SJCRH30 (cell line): ENCODE measurements at places on chromosomes 6 and 20. TPM values are rescaled to one million over a fixed set of nuclear protein-coding genes. Genes with fewer than 3 reads are reported as not detected.

GRCh38 chr6:35056952-35057351 lies 84.2 kb downstream of the TCP11 start:
- no peak overlapping the region for H3K4me3 ChIP-seq
- no peak for DNase-seq
- H3K4me1 ChIP-seq, result no peaks in the 10 kb centered on the region
- H3K27ac ChIP-seq, result no peak overlapping the region
- H3K36me3 ChIP-seq, result peaks cover 13% of the 10 kb centered on the region

GRCh38 chr20:24910461-24910860 lies 38.6 kb upstream of the CST7 start:
- H3K4me1 ChIP-seq, result no peaks in the 10 kb centered on the region
- H3K27ac ChIP-seq, result no peak overlapping the region
- no peak for DNase-seq
- no peaks in the 10 kb centered on the region for H3K36me3 ChIP-seq
- H3K4me3 ChIP-seq, result no peak overlapping the region

DNA sequence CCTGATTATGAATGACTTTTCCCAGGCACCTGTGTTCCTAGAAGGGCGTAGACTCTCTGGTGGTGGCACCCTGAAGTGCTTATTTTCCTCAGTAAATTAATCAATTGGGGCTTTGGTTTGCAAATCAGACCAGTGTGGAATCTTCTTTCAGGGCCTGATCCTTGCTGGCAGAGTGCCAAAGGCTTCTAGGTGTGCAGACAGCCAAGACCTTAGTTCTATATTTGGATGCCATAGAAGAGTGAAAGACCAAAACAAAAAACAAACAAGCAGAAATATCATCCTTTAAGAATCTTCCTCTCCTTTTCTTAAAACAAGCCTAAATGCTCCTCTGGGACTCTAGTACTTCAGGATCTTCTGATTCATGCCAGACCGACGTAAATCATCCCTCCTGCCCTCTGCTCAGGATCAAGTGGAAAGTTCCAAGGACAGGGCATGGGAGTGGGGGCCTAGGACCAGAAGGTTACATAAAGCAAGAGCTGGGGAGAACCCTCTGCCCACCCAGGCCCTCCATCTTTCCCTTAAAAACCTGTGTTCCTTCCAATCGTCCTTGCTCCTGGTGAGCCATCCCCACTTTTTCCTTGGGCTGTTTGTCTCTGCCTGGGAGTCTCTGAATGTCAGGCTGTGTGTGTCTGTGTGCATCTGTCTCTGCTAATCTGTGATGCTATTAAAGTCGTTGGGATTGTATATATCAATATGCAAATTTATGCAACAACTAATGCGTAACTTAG lies 70.5 kb upstream of the MYLIP start:
- peak; percentile 17 for DNase-seq
- no peak overlapping the region for H3K4me3 ChIP-seq
- no peaks in the 10 kb centered on the region for H3K27me3 ChIP-seq
- no peaks in the 10 kb centered on the region for H3K36me3 ChIP-seq
- H3K27ac ChIP-seq, result no peak overlapping the region

GRCh38 chr20:15919118-15919517 lies 654.1 kb downstream of the KIF16B start:
- no peak overlapping the region for H3K4me3 ChIP-seq
- H3K27ac ChIP-seq, result no peak overlapping the region
- H3K36me3 ChIP-seq, result no peaks in the 10 kb centered on the region

Gene RIPPLY2
- 0.06 and 0.15 TPM in 2 replicates for total RNA-seq

- H3K4me3 ChIP-seq, result no peak overlapping the region
- H3K36me3 ChIP-seq, result no peaks in the 10 kb centered on the region
- H3K27ac ChIP-seq, result no peak overlapping the region
- no peak for DNase-seq
- H3K27me3 ChIP-seq, result no peaks in the 10 kb centered on the region
- H3K4me1 ChIP-seq, result no peaks in the 10 kb centered on the region
Observed at GRCh38 chr6:23447731-23448130, 678.3 kb upstream of the NRSN1 start.

DNA sequence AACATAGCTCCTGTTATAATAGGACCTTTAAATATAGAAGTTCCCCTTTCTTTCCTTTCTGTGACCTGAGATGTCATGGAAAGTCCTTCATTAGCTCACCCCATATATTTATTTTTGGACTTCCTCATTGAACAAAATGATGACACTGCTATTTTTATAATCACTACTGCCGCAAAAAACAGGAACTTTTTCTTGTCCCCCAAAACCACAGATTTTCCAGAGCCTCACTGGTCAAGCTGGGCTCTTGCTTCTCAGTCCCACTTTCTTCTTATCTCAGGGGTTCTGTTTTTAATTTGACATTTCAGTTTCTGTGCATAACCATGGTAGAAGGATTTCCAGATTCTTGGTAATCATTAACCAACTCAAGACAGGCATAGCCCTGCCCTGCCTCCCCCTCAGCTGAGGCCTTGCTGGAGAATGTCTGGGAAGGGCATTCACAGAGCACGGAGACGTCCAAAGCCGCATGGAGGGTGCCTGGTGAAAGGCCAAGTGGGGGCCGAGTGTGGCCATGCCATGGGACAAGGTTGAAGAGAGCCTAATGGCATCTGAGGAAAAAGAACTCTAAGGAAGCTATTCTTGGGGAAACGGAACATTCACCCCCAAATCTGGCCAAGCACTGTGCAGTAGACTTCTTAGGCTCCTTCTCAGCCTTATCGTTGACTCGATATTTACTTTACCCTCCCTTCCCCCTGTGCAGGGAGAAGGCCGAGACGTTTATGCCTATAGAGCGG lies 73.7 kb downstream of the EDN1 start:
- H3K36me3 ChIP-seq, result no peaks in the 10 kb centered on the region
- no peak for DNase-seq
- H3K27me3 ChIP-seq, result no peaks in the 10 kb centered on the region
- H3K4me3 ChIP-seq, result no peak overlapping the region
- no peaks in the 10 kb centered on the region for H3K4me1 ChIP-seq

Gene MYB
- 5.3 and 6.4 TPM in 2 replicates for total RNA-seq

GRCh38 chr20:57756921-57757320 lies 47.1 kb upstream of the PMEPA1 start:
- H3K27me3 ChIP-seq, result no peaks in the 10 kb centered on the region
- H3K4me1 ChIP-seq, result no peaks in the 10 kb centered on the region
- no peaks in the 10 kb centered on the region for H3K36me3 ChIP-seq
- no peak for DNase-seq

DNA sequence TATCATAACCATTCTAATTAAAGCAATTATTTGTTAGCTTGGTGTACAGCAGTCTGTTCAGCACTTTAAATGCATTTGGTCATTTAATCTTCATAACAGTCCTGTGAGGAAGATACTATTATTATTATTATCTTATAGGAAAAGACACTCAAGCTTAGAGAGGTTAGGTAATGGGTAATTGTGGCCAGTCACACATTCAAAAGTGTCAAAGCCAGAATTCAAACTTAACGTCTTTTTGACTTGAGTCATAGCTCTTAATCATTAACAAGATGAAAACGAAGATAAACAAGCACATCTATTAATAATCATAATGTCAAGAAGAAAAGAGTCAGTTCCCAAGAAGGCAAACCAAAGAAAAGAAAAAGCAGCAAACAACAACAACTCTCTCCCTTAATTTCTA lies 251.0 kb downstream of the SYNE1 start:
- no peak overlapping the region for H3K27ac ChIP-seq
- H3K36me3 ChIP-seq, result no peaks in the 10 kb centered on the region
- H3K27me3 ChIP-seq, result no peaks in the 10 kb centered on the region
- H3K4me1 ChIP-seq, result no peaks in the 10 kb centered on the region

DNA sequence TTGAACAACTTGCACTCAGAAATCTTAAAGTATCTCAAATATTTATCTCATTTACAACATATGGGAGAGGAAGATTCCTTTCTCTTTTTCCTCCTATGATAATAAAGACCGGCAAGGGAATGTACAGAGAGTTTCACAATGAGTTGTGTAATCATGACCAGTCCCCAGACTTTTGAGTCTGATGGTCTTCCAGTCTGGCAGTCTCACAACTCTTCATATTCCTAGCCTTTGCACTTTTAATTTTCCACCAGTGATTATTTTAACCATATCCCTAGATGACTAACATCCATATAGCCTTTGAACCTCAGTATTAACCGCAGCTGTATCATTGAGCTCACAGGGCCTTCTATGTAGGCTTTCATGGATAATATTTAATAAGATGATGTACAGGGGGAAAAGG lies 278.5 kb downstream of the KHDC1L start:
- DNase-seq, result no peak
- peaks cover 11% of the 10 kb centered on the region for H3K27me3 ChIP-seq
- no peaks in the 10 kb centered on the region for H3K36me3 ChIP-seq

DNA sequence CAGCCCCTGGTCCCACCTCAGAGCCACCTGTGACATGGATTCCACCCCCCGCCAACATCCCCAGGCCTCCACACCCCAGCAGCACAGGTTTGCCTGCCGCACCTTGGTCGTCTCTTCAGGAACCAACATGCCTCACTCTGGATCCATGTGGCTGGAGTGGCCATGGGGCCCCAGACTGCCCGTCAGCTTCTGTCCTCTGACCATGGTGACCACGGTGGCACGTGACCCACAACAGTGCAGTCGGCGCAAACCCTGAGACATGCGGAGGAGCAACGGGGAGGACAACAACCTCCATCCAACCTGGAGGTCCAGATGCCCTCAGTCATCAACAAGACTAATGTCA lies 85.6 kb downstream of the ANKRD60 start:
- DNase-seq, result no peak
- no peak overlapping the region for H3K4me3 ChIP-seq
- no peaks in the 10 kb centered on the region for H3K4me1 ChIP-seq
- H3K27me3 ChIP-seq, result 0 out of 2 replicates have a peak, but pooled peaks cover 2% of the 10 kb centered on the region
- H3K27ac ChIP-seq, result no peak overlapping the region
- no peaks in the 10 kb centered on the region for H3K36me3 ChIP-seq

DNA sequence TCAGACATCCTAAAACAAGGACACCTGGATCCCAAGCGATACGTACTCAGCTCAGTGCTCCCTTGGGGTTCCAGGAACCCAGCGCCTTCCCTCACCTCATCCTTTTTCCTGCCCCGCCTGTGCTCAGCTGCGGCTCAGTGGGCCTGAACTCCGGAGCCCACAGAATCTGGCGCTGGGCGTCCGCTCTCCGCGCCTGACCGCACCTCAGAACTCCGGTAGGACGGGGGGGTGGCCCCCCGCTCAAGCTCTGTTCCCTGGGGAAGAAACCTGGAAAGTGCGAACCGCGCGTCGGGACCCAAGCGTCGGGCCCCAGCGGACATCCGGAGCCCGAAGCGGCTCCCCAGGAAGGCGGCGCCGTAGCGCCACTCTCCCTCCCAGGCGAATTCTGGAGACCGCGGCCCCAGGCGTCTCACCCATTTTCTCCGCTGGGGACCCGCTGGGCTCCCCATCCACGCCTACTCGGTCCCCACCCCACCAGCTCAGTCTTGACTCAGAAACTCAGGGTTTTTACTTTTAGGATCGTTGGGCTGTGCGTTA lies 336 bp upstream of the LY6G5C start:
- H3K4me3 ChIP-seq, result no peak overlapping the region
- H3K27me3 ChIP-seq, result no peaks in the 10 kb centered on the region
- H3K4me1 ChIP-seq, result peaks cover 8% of the 10 kb centered on the region; the same call in 1 of the 2 replicates

DNA sequence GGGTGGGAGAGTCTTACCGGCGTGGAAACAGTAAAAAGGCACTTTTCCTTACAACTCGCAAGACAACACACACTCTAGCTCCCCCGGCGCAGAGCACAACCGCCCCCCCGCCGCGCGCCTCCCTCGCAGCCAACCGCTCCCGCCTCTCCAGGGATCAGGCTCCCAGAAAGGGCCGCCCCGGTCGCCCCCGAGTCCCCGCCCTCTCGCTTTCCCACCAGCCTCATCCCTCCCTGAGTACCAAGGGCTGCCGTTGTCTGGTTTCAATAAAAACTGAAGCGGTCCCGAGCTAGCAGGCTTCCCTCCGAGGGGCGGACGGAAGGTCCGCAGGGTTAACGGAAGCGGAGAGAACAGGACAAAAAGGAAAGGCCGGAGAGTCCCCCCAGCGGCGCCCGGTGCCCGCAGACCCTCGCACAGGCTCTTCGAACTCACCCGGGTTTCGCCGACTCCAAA lies 804 bp downstream of the ELOVL5 start:
- no peaks in the 10 kb centered on the region for H3K27me3 ChIP-seq
- no peaks in the 10 kb centered on the region for H3K4me1 ChIP-seq
- no peaks in the 10 kb centered on the region; the same call in 1 of the 2 replicates for H3K36me3 ChIP-seq
- H3K27ac ChIP-seq, result peak overlapping the region; percentile 54
- peak overlapping the region; percentile 74 for H3K4me3 ChIP-seq
- peak; percentile 65 for DNase-seq

GRCh38 chr6:149127212-149127611 lies 190.3 kb upstream of the TAB2 start:
- no peaks in the 10 kb centered on the region for H3K27me3 ChIP-seq
- no peaks in the 10 kb centered on the region for H3K36me3 ChIP-seq
- H3K4me3 ChIP-seq, result no peak overlapping the region
- DNase-seq, result no peak
- H3K27ac ChIP-seq, result no peak overlapping the region

DNA sequence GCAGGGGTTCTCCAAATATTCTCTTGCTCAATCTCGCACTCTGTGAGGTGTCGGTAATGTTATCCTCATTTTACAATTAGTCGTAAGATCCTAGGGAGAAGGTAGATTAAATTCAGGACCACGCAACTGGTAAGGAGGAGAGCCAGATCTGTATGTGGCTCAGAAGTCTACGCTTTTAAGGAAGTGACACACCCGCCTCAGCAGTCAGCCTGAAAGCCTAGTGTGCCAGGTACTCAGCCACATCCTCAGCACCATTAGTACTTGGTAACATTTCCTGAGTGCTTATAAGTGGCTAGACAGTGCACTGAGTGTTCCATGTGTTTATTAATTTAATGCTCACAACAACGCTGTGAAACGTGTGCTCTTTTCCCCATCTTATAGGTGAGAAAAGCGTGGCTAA lies 63.7 kb downstream of the DHX35 start:
- H3K27me3 ChIP-seq, result no peaks in the 10 kb centered on the region
- H3K4me3 ChIP-seq, result no peak overlapping the region
- no peaks in the 10 kb centered on the region for H3K4me1 ChIP-seq
- DNase-seq, result no peak
- H3K36me3 ChIP-seq, result peaks cover 62% of the 10 kb centered on the region

Gene PPP1R14C
- 0.05 TPM in 1 of 2 replicates, not detected in the other for total RNA-seq

DNA sequence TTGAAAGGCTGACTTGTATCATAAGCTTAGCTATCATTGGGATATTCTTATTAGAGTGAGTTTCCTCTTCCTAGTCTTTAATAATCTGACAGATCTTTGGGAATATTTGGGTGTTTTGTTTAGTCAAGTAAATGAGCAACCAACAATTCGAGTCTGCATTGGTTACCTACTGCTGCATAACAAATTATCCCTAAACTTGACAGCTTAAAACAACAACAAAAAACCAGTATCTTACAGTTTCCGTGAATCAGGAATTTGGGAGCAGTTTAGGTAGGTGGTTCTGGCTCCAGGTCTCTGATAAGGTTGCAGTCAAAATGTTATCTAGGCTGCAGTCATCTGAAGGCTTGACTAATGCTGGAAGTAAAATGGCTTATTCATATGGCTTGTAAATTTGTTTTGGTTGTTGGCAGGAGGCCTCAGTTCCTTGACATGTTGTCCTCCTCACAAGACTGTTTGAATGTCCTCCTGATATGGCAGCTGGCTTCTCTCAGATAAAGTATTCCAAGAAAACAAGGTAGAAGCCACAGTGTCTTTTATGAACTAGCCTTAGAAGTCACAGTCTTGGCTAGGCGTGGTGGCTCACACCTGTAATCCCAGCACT lies 7.2 kb downstream of the GTF3C6 start:
- no peak for DNase-seq
- no peak overlapping the region for H3K27ac ChIP-seq
- H3K4me1 ChIP-seq, result no peaks in the 10 kb centered on the region
- peaks cover 50% of the 10 kb centered on the region for H3K36me3 ChIP-seq
- H3K27me3 ChIP-seq, result no peaks in the 10 kb centered on the region

GRCh38 chr6:139531148-139532115 lies 157.0 kb upstream of the CITED2 start:
- no peak overlapping the region for H3K27ac ChIP-seq
- no peak for DNase-seq
- H3K27me3 ChIP-seq, result no peaks in the 10 kb centered on the region
